ENCODE measurements at places on chromosomes 12 and 14.

- no peak for DNase-seq
Observed at GRCh38 chr12:67879937-67880336, 109.3 kb upstream of the IFNG-AS1 start.

DNA sequence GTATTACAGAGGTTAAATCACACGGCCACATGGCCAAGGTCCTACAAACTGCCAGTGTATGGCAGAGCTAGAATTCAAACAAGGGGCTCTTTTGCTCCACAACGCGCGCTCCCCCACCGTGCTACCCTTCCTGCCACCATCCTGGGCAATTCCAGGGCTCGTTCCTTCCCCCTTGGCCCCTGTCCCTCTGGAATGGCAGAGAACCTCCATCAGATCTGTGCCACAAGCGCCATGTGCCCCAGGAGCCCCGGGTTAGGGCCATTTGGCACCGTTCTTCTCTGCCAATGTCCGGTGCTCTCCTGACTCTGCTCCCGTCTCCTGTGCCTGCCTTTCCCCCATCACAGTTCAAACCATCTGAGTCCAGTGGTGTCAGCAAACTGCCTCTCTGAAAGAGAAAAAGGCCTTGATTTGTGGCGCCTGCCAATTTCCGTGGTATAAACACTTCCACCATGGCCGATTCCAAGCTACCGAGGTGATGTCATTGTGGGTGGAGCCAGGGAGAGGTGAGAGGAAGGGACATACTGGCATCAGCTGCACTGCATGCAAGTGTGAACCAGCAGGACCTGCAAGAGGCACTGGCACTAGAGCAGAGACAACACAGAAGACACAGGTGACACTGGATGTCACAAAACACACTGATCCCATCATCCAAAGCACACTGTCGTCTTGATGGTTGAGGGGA, 163.1 kb downstream of the CALM1 start:
- no peak for DNase-seq

GRCh38 chr12:45994736-45995135, 4.4 kb upstream of the SCAF11 start:
- DNase-seq, result no peak

DNA sequence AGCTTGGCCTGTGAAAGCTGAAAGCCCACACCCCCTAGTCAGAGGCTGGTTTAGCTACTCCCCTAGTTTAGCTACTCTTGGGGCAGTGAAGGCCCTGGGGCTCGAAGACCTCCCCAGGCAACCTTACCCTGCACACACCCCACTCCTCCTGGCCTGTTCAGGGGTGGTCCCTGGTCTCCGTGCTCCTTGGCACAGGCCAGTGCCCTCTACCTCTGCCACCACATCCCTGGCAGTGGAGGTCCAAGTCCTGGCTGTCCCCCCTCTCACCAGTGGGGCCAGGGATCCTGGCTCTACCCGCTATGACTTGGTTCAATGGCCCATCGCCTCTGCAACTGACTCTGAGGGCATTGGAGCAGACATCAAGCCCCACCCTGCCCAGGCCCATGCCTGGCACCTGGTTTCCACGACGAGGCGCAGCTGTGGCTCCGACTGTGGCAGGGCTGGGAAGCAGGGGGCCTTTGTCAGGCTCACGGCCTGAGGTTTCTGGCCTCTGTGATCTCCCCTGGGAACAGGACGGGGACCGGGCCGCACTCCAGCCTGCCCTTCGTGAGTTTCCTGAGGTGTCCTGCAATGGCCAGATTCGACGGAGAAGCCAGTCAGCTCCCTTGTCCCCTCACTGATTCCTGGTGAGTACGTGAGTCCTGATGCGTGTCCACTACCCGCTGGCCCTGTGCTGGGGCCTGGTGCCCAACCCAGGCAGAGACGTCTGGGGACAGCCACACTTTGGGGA, 5.7 kb downstream of the TMEM121 start:
- DNase-seq, result no peak

- DNase-seq, result no peak
Observed at GRCh38 chr14:104590240-104590965, 10.8 kb downstream of the C14orf180 start.

- DNase-seq, result no peak
Observed at GRCh38 chr12:69623970-69624369, 13.3 kb upstream of the LRRC10 start.

DNA sequence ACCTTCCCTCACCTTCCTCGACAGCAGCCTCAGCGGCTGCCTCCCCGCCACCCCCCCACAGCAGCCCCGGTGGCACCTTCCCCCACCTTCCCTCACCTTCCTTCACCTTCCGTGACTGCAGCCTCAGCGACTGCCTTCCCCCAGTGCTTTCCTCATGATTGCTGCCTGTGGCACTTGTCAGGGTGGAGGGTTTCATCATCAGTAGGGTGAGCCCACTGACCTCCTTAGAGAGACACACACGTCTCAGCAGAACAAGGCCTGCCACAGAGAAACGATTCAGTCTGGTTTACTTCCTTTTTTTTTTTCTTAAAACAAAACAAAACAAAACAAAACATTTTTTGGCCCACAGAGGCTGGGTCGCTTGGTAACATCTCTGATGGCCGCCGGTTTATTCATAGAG, 75.0 kb downstream of the EP400 start:
- no peak for DNase-seq

DNA sequence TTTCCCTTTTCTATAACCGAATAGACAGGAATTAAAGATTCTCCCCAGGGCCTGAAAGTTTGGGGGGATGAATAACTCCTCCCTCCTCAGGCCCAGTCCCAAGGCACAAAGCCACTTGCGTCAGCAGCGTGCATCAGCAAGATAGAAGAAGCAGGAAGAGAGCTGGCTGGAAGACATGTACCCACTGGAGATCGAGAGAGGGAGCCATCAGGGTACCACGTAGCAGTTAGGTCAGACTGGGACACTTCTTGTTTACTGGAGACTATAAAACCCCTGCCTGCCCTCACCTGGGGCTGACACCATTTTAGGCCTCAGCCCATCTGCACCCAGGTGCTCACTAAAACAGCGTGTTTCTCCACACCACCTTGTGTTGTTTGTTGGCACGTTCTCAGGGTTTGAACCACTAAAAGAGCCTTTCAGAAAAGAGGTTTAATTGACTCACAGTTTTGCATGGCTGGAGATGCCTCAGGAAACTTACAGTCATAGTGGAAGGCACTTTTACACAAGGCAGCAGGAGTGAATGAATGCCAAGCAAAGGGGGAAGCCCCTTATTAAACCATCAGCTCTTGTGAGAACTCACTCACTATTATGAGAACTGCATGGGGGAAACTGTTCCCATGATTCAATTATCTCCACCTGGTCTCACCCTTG, 93.2 kb downstream of the TMTC3 start:
- DNase-seq, result peak; percentile 9

- no peak for DNase-seq
Observed at GRCh38 chr12:2963760-2964292, 4.6 kb downstream of the TEAD4 start.

DNA sequence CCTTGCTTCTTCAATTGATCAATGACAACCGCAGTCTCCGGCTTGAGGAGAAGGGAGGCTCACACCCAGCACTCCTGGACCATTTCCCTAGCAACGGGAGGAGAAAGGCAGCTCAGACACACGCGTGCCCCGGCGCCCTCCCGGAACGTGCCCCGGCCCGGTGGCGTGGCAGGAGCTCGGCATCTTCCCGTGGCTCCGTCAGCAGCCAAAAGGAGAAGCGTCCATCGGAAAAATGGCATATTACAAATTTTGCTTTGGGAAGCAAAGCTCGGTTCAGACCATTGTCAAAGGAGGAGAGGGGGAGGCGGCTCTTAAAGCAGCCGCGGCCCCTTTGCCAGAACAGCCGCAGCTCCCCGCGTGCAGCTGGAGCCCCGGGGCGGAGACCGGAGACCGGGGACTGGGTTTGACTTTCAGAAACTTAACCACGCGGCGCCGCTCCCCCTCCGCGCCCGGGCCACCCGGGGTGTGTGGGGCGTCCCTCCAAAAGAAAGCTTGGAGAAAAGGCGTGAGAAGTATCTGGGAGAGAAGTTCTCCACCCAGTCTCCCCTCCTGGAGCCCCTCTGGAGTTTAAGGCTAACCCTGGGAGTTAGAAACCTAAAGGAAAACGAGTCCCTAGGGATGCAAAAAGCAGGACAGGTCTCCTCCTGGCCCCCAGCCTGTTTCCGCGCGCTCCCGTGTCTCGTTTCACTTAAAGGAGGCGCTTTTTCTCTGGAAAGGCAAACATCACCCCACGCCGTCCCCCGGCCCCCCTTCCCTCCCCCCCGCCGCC, 545 bp downstream of the PPFIA2 start:
- DNase-seq, result no peak

DNA sequence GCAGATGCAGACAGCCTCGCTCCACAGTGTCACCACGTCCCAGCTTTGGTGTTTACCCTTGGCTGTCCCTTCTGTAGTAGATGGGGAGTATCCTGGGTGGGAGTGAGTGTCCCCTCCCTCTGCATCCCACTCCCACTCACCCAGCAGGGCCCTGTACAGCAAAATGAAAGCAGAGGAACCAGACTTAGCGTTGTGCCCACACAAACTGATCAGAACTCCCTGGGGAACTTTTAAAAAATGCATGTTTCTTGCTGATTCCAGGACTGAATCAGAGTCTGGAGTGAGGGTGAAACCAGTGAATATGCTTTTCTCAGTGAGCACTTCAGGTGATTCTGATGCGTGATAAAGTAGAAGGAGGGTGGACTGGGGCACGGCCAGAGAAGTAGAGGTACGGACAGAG, 2.9 kb downstream of the ACVRL1 start:
- DNase-seq, result no peak

DNA sequence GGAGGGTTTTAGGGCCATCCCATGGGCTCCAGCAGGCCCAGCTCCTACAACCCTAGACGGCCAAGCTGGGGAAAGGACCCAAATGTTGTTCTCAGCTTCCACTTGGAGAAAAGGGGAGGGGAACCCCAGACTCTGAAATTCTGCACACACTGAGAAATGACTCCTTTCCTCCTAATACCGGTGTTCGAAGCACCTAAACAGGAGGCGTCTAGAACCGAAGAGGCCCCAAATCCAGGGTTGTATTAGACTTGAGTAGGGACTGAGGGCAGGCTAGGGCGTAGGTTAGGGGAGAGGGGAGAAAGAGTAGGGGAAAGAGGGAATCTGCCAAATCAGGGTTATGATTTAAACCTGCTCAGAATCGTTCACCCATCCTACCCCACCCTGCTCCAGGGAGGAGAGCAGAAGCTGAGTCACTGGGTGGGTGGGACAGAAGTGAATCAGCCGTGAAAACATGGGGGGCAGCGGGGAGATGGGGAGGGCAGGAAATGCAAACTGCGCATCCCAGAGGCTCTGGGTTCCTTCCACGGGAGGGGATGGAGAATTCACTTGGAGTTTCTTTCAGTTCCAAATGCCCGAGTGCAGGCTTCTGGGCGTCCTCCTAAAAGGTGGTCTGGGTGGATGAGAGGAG, 1.0 kb downstream of the IGFBP6 start:
- peak; percentile 23 for DNase-seq

- DNase-seq, result no peak
Observed at GRCh38 chr14:90714811-90715210, 101.4 kb downstream of the TTC7B start.
